ENCODE measurements at places on chromosomes 7 and 10.
A peak's percentile ranks its signal among the peaks of the same experiment; 100 is the strongest.

GRCh38 chr10:105594296-105594695 is 953.2 kb downstream of the SORCS3 start:
- no peak for DNase-seq

GRCh38 chr10:24643679-24644209 is 79.9 kb downstream of the ARHGAP21 start:
- DNase-seq: no peak

- DNase-seq: peak; percentile 72
Observed at GRCh38 chr7:139108266-139109187, 993 bp downstream of the ZC3HAV1 start.

DNA sequence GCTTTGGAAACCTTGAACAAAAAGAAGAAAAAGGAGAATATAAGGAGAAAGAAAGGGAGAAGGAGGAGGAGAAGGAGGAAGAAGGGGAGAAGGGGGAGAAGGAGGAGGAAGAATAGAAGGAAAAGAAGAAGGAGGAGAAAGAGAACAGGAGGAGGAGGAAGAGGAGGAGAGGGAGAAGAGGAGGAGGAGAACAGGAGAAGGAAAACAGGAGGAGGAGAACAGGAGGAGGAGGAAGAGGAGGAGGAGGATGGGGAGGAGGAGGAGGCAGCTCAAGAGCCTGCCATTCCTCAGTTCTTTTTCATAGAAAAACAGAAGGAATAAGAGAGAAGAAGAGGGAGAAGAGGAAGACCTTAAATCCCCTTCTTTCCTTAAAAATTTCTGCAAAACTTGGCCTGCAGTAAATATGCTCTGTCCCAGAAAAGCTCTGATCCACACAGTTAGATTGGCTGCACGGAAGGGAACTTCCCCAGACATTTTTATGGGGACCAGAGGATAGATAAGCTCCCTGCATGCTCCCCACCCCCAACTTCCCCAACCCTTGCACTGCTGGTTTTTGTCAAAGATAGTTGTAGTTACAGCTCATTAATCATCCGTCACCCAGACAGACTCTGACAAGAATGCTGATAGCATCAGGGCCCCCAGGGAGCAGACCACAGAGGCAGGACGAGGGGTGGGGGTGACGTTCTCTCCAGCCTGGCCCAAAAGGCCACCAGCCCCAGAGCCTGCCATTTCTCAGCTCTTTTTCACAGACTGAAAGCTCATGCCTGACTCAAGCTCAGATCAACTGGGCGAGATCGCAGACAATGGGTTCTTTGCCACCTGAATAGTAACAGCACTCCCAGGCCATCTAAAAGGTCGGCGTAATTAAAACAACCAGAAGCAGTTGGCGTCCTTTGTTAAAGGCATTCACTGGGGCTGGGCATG is 34.5 kb upstream of the LYZL1 start:
- DNase-seq: no peak

- DNase-seq: peak; percentile 77
Observed at GRCh38 chr7:78019447-78020135, 221.0 kb downstream of the PHTF2 start.

- no peak for DNase-seq
Observed at GRCh38 chr7:70704831-70705346, 427.1 kb upstream of the GALNT17 start.

All from NCI-H187 (cell line).